CD8-positive, alpha-beta memory T cell (primary cell): ENCODE measurements at places on chromosomes 11 and 22.

GRCh38 chr11:13040969-13041561 lies 31.9 kb downstream of the RASSF10 start:
- no peak for DNase-seq

GRCh38 chr11:35962369-35963138 lies 18.7 kb downstream of the LDLRAD3 start:
- DNase-seq = no peak

GRCh38 chr11:77211594-77212251 lies 83.7 kb downstream of the MYO7A start:
- no peak for DNase-seq

- DNase-seq = no peak
Measured at GRCh38 chr11:18768978-18769377, 22.6 kb downstream of the PTPN5 start.

- DNase-seq = no peak
Measured at GRCh38 chr11:77441426-77441825, 32.5 kb downstream of the PAK1 start.

DNA sequence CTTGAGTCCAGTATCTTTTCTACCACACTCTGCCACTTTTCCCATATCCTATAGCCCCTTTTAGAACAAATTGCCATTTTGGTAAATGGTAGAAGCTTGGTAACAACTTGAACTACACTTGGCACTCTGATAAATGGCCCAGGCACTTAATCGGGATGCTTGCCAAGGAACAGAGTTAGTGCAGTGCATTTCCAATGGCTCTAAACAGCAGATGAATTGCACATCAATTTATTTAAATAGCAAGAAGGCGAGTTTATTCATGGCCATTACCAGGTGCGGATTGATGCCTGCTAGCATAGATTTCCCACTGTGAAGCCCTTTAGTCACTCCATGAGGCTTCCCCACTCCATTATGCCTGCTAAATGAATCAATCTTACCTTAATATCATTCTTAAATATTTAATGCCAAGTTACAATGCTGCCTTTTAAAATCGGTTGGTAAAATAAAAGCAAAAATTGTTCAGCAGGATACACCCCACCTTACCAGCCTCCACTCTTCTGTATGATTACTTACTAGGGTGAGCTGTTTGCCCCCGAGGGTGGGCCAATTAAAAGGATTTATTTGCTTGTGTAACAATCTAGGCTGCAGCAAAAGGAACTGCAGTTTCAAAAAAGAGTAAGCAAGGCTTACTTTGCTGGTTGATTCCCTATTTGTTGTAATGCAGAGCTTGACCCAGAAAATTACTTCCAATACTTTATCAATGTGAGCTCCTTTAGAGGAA lies 136.0 kb upstream of the ARHGAP42 start:
- DNase-seq = no peak

- DNase-seq = no peak
Measured at GRCh38 chr22:30414525-30415047, 11.0 kb upstream of the MTFP1 start.

- DNase-seq = no peak
Measured at GRCh38 chr11:64124147-64124546, 41.8 kb downstream of the MACROD1 start.

GRCh38 chr11:934527-934926 lies 8.9 kb downstream of the AP2A2 start:
- no peak for DNase-seq

DNA sequence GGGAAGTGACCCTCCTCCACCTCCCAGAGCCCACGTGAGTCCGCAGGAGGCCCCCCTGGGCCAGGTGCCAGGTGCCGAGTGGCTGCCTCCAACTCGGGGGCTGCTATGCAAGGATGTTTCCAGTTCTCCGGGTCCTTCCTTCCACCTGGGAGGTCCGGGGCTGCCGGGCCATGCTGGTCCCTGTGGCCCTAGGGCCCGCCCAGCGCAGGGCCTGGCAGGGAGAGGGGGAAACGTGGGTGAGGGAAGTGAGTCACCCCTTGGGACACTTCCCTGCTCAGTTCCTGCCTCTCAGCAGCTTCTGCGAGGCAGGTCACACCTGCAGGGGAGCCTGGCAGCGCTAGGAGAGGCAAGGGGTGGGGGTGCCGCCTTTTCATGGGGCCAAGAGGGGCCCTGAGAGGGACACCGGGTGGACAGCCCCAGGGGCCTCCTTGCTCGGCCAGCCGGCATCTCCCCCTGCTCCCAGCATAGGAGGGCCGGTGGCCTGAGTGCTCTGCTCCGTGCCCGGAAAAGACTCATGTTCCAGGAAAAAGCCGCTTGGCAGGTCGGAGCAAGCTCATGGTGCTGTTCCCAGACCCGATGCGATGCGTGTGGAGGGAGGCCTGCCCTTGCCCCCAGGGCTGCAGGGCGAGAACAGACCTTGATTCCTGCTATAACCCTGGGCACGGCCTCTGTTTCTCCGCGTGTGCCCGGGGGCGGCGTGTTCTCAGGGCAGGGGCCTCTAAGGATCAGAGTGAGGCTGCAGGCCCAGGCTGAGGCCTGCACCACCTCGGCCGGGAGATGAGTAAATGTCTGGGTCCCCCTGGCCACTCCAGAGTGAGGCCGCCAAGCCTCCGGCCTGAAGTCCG lies 30.3 kb upstream of the WNT7B start:
- no peak for DNase-seq

DNA sequence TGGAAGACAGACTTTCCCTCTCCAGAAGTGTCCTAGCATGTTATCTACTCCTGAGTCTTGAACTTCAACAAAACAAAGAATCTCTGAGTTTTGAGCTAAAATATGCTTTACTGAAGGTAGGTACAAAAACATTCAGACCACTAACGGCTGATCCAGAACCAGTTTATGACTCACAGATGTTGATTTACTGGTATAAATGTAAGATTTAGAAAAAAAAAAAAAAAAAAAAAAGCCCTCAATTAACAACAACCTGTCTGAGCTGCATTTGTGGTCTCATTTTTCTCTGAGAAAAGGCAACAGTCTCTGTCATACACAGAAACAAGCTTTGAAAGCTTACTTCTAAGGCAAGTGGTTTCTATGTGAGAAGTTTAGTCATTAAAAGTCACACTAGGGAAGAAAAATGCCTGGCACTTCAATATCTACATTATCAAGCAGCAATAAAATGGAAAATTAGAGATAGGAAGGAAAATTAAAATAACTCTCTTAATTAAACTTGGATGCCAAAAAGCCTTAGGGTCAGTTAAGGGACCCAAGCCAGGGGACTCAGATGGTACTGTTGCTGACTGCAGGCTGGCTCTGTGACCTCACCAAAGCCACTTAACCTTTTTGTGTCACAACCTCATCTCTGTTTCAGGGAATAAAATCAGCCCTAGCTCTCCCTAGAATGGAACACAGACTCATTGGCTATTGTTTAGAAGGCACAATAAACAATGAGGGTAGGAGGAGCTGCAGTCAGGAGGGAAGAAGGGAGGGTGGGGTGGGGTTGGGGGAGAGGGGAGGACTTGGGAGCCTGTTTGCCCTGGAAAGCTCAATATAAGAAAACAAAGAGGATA lies 61.7 kb downstream of the ETS1 start:
- DNase-seq = no peak

DNA sequence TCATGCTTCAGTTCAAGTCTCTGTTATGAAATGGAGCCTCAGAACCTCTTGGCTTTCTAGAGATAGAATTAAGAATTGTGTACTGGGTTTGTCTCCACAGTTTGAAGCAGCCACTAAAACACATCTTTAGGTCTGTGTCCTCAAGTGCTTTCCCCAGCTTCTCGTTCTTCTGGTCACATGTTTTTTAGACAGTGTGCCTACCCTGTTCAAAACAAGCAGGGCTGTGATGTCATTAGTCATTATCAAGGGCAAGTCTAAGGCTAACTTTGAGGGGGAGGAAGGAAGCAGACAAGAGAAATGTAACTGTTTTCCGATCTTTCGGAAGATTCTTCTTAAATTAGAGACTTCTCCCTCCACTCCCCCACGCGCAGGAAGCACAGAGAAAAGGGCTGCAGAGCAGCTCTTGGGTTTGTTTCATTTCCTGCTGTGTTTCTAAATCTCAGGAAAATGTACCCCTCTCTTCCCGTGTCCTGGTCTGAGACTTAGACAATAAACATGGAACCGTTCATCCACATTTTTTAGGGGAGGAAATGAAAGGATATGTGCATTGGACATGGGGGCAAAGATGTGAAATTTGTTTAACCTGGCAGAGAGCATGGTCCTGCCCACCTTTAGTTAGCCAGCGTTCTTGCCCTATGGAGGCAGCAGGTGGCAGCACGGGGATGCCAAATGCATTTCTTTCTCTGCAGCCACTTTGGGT lies 3.1 kb downstream of the AKIP1 start:
- peak; percentile 61 for DNase-seq

- DNase-seq = no peak
Measured at GRCh38 chr22:43012390-43012789, 2.6 kb downstream of the PACSIN2 start.

- peak; percentile 76 for DNase-seq
Measured at GRCh38 chr11:66069715-66070603, at the start of gene PACS1. TSS of gene PACS1 (plus strand) at chr11:66070272. CDS start at chr11:66070487, 215 bp downstream.

DNA sequence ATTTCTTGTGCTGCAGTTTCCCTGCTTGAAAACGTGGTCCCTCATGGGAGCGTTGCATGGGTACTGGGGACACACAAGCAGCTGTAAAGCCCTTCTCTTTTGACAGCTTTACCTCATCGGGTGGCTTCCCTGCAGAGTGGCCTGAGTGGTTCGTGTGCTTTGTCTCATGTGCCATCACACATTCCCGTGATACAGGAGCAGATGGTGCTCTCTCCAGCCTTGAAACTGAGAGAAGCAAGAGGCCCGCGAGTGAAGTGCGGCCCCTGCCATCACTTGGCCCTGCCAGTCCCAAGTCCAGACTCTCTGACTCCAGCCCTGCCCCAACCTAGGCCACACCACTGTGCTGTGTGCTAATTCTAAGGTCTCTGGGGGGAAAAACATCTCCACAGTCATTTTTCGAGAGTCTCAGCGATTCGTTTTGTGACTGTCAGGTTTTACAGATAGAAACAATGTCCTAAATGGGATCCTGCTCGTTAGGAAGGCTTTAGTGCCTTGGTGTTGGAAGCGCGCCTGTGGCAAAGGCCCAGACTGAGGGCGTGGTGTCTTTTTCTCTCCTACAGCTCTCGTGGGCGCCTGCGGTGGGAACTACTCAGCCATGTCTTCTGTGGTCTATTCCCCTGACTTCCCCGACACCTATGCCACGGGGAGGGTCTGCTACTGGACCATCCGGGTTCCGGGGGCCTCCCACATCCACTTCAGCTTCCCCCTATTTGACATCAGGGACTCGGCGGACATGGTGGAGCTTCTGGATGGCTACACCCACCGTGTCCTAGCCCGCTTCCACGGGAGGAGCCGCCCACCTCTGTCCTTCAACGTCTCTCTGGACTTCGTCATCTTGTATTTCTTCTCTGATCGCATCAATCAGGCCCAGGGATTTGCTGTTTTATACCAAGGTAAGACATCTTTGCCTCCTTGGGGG lies 64.2 kb downstream of the KREMEN1 start:
- DNase-seq = no peak

DNA sequence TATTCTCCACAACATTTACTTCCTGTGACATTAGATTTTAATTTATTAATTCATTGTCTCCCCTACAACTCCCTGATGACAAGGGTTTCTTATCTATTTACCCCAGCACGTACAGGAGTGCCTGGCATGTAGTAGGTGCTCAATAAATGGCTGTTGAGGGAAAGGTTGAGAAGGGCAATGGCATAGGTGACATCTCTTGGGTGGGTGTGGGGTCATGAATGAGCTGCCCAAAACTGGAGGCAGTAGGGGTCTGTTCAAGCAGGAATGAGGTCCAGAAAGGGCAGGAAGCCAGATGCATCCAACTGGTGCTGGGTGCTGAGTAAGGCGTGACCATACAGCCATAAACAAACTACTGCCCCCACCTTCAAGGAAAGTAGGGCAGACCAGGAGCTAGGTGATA lies 2.8 kb downstream of the VWCE start:
- DNase-seq = no peak

GRCh38 chr11:77259641-77260040 lies 41.8 kb downstream of the GDPD4 start:
- DNase-seq = no peak
